ENCODE measurements at places on chromosomes 2 and 18. TPM values are rescaled to one million over a fixed set of nuclear protein-coding genes. Genes with fewer than 3 reads are reported as not detected.

NTSR2 gene
- total RNA-seq = not detected

MARCHF7 gene
- total RNA-seq = 102 TPM

PSMA8 gene
- total RNA-seq = not detected

TLK1 gene
- 30.1 TPM for total RNA-seq

SIX3 gene
- not detected for total RNA-seq

DOK1 gene
- total RNA-seq = 89.8 TPM

TMEM182 gene
- total RNA-seq = 1.4 TPM

WDR12 gene
- 18.6 TPM for total RNA-seq

DNA sequence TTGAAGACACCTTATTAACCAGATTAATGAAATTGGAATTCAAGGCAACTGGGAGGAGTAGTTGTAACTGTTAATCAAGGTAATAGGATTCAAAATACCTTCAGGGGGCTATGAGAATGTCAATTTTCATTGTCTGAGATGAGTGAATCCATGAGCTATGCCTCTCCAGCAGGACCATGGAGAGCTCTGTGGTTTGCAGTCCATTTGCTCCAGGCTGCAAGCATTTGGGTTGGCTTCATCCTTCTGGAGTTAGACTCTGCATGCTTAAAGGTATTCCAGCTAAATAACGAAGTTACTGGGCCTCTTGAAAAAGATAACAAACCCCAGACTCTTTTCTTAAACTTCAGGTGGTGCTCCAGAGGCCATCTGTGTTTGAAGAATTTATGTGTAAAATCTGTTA is 207.1 kb upstream of the SLC8A1 start:
- H3K4me1 ChIP-seq = no peaks in the 10 kb centered on the region
- no peak for DNase-seq
- H3K27ac ChIP-seq = no peak overlapping the region
- no peaks in the 10 kb centered on the region for H3K27me3 ChIP-seq
- no peak overlapping the region for H3K4me3 ChIP-seq

DNA sequence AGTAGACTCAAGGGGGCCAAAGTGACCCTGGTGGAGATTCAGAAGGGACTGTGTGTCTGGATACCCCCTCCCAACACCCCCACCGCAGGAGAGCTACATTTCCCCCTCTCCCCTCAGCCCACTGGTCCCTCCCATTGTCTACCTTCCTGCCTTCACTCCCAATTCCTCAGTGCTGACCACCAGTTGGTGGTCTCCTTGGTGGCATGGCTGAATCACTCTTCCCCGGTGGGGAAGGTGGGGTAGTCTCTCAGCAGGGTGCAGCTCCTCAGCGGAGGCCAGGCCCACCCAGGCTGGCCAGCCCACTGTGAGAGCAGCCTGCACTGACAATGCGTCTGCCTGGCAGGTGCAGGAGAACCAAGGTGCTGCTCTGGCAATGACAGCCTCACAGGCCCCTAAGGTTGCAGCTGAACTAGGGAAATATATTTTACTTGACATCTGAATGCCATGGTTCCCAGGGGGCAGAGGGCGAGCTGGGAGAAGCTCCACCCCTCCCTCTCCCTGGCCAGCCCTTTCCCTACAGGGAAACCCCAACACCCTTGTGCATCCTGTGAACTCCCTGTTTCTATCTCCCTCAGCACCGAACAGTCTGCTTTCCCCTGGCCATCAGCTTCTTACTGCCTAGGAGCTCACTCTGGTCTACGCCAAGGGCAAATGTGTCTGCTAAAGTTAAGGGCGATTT is 62.6 kb upstream of the PAX8 start:
- no peaks in the 10 kb centered on the region for H3K4me1 ChIP-seq
- DNase-seq = no peak
- H3K36me3 ChIP-seq = no peaks in the 10 kb centered on the region
- H3K4me3 ChIP-seq = no peak overlapping the region
- H3K27me3 ChIP-seq = peaks cover 12% of the 10 kb centered on the region

GRCh38 chr2:221200184-221200839 is 371.8 kb downstream of the EPHA4 start:
- H3K27me3 ChIP-seq = no peaks in the 10 kb centered on the region
- H3K27ac ChIP-seq = no peak overlapping the region
- H3K4me3 ChIP-seq = no peak overlapping the region
- no peaks in the 10 kb centered on the region for H3K36me3 ChIP-seq

DNA sequence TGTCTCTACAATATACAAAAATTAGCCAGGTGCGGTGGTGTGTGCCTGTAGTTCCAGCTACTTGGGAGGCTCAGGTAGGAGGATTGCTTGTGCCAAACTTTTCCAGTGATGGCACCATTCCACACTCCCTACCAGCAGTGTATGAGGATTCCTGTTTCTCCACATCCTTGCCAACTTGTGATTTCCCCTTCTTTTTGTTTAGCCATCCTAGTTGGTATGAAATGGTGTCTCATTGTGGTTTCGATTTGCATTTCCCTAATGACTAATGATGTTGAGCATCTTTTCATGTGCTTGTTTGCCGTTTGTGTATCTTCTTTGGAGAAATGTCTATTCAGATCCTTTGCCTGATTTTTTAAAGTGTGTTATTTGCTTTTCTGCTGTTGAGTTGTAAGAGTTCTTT is 41.0 kb downstream of the EPB41L5 start:
- H3K27ac ChIP-seq = no peak overlapping the region
- DNase-seq = no peak
- no peak overlapping the region for H3K4me3 ChIP-seq
- H3K36me3 ChIP-seq = no peaks in the 10 kb centered on the region
- H3K4me1 ChIP-seq = no peaks in the 10 kb centered on the region

GRCh38 chr2:143841935-143842334 is 678.0 kb downstream of the ZEB2 start:
- no peaks in the 10 kb centered on the region for H3K4me1 ChIP-seq
- no peak for DNase-seq
- no peak overlapping the region for H3K27ac ChIP-seq
- no peaks in the 10 kb centered on the region for H3K36me3 ChIP-seq
- no peak overlapping the region for H3K4me3 ChIP-seq
- H3K27me3 ChIP-seq = no peaks in the 10 kb centered on the region

DNA sequence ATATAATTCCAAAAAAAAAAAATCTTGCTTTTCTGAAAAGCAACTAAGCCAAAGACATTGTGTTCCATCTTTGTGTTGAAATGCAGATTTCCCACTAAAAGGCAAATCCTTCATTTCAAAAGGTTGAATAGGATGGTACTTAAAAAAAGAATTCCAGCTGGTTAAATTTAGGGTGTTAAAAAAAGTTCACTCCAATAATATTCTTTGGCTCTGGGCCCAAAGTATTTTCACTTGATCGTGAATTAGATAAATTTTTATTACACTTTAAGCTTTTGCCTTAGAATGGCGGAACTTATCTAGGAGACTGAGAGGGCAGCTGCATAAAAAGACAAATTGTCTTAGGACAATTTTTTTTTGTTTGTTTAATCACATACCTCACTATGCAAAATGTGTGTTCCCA is 79.2 kb downstream of the BCL11A start:
- H3K4me3 ChIP-seq = no peak overlapping the region
- H3K27ac ChIP-seq = no peak overlapping the region
- H3K4me1 ChIP-seq = no peaks in the 10 kb centered on the region
- no peaks in the 10 kb centered on the region for H3K36me3 ChIP-seq

- DNase-seq = no peak
- no peaks in the 10 kb centered on the region for H3K4me1 ChIP-seq
- H3K27ac ChIP-seq = no peak overlapping the region
- no peaks in the 10 kb centered on the region for H3K36me3 ChIP-seq
- H3K27me3 ChIP-seq = peaks cover 50% of the 10 kb centered on the region
Measured at GRCh38 chr2:229715895-229716507, 1.6 kb upstream of the DNER start.

- no peak for DNase-seq
- peaks cover 11% of the 10 kb centered on the region for H3K4me1 ChIP-seq
- no peak overlapping the region for H3K27ac ChIP-seq
- no peaks in the 10 kb centered on the region for H3K27me3 ChIP-seq
Measured at GRCh38 chr18:75441896-75442295, 14.4 kb upstream of the SMIM21 start.

- no peaks in the 10 kb centered on the region for H3K36me3 ChIP-seq
- no peak overlapping the region for H3K27ac ChIP-seq
- H3K4me3 ChIP-seq = no peak overlapping the region
- H3K27me3 ChIP-seq = no peaks in the 10 kb centered on the region
- H3K4me1 ChIP-seq = no peaks in the 10 kb centered on the region
Measured at GRCh38 chr18:50240080-50240563, 26.2 kb downstream of the CFAP53 start.

All from osteoblast (primary cell).